Nucleus accumbens (tissue), 56 donors: ENCODE measurements at places on chromosomes 6 and 20.

DNA sequence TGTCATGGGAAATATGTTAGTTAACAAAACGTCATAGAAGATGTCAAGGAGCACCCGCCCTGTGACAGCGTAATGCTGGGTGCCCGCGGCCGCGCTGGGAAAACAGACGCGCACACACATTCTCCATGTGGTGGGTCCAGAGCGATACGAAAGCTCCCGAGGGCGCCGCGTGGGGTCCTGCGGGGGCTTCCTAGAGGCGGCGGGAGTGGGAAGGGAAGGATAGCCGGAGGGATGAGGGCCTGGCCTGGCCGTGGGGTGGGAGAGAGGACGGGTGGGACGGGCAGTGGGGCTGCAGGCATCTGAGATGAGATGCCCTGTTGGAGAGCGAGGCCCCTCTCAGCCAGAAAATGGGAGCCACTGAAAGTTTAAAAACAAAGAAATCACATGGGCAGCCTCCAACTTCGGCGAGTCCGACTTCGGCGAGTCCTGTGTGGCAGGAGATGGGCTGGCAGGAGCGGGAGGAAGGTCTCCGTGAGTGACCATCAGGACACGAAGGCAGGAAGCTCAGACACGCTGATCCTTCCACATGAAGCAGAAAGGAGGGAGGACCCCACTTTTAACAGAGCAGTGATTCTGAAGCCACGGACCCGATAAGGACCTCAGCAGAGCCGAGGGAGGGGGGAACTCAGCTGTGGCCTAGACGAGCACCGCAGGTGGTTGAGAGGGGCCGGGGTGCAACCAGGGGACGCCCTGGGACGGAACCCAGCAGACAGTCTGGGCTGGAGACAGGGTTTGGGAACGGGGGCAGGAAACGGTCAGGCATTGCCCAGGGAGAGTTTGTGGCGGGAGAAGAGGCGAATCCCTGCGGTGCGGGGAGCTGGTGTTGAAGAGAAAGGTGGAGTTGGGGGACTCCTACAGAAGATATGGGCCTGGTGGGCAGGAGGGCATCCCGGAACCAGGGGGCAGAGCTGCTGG is 114.1 kb upstream of the FRMD1 start:
- DNase-seq = no peak

GRCh38 chr6:140554421-140554820 is 1180.0 kb upstream of the CITED2 start:
- no peak for DNase-seq

GRCh38 chr6:73577676-73578075 is 56.8 kb upstream of the EEF1A1 start:
- no peak for DNase-seq

DNA sequence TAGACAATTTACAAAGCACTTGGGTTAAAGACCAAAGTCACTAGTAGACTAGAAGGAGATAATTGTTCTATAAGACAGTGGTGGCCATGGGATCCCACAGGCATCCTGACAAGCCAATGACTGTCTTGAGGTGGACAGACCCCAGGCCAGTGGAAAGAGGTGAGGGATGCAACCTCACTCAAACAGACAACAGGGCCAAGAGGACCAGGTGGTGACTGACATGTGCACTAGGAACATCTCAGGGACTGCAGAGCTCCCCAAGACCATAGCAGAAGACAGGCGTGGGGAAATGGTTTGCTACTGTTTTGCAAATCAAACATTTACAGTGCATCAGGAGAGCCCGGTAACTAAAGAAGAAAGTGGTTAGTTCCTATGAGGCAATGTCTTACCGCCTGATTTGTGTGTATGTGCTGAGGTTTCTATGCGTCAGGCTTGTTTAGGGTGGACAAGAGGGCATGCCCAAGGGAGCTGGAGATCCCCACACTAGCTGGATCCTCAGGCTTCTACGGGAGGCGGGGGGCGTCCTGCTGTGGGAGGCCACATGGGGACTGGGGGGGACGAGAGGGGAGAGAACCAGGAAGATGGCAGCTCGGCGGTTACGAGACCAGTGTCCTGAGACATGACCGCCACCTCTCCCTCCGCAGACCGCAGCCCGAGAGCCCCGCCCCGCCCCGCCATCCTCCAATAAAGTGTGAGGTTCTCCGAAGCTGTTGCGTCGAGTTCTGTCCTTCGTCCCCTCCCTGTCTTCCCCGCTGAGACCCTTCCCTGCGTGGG is 623 bp upstream of the MRPS26 start:
- DNase-seq = no peak

DNA sequence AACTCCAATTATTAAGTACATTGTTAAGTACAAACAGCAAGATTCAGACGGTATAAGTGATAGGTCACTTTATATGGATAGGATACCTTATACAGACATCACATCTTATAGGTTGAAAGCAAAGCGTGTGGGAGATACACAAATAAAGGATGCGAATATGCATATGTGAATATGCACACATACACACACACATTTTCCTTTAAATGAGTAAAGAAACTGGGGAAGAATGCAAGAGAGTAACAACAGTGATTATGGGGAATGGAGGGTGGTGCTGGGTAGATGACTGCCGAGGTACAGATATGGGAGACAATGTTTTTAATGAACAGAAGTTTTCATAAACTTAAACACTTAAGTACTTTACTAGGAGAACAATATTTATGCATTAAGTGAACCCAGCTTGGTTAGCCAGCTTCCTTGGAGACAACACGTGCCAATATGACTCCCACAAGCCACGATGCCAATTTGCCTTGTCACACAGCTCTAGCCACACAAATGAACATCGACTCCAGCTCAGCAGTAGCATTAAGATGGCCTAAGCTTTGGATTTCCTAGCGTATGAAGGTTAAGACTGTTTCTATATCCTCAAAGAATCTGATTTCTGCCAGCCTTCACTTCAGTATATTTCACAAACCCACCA is 96.6 kb downstream of the EPB41L2 start:
- DNase-seq = no peak

DNA sequence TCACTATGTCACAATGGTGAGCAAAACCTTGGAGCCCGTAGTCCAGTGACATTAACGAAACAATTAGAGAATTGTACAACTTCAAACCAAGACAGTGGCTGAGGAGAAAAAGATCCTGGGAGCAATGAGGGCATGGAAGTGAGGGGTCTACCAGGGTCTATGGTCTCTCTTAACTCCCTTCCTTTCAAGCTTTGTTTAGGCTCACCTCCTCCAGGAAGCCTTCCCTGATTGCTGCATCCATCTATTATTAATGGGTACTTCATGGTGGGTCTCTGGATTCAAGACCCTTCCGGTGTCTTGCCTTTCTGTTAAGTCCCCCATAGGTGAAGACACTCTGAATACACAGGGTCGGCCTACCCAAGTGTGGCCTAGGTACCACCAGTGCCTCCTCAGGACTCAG is 38.1 kb upstream of the MLN start:
- DNase-seq = no peak

GRCh38 chr6:72724545-72724944 is 102.7 kb downstream of the KCNQ5 start:
- DNase-seq = no peak

DNA sequence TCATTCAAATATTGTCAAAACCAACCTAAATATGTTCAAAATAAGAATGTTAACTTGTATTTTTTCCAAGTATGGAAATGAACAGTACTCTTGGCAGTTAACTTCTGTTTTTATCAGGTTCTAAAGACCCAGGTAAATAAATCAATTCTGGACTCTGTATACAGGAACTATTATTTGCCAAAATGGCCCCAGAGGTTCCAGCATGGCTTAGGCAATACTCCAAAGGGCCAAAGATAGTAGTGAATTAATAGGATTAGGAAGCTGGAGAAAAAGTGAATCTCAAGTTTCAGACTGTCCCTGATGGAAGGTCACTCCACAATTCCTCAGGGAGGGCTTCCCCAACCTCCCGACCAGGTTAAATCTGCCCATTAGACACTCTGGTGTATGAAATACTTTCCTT is 6.7 kb downstream of the BACH2 start:
- DNase-seq = no peak

DNA sequence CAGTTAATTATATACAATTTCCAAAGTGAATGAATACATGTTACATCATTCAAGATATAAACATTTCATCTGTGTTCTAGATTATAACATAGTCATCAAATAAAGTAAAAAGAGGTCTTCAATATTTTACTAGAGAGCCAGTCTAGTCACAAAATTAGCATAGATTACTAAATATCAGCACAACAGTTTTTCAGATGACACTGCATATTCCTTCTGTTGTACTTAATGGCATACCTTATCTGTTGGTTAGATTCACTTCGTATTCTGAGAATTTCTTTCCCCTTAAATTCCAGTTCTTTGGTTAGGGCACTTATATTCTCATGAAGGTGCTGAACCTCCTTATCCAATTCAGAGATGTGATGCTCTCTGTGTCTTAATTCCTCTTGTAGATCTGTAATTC is 39.8 kb upstream of the MCM9 start:
- DNase-seq = no peak

GRCh38 chr6:124823240-124824111 is 138.8 kb upstream of the RNF217 start:
- DNase-seq = no peak

DNA sequence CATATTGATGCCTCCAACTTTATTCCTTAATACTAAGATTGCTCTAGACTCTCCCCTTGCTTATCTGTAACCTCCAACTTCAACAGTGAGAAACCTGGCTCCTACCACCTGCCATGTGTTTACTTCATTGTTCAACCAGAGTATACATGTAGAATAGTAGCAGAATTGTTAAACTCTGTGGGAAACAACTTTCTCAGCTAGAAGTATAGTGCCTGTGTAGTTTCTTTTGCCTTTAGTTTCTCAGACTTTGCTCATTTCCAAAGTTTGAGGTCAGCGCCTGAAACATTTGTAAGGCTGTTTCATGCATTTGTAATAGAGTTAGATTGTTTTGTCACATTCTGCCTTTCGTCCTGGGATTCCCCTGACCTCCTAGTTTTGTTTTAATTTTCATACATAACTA is 34.9 kb upstream of the HECA start:
- DNase-seq = no peak

DNA sequence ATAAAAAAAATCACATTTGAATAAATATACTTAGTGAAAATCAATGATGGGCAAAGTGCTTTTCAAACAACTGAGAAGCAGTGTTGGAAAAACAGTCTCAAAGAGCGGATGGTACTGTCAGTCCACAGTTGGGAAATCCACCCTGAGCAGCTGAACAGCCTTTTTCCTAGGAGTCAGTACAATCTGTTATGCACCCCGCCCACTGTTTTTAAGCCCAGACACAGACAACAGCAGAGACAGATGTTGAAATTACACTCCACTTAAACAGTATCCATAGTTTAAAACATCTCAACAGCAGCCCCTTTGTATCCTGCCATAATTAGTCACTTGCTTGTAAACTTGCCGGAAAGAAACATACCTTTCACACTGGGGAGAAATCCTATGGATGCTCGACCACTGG is 372 bp downstream of the KIAA0408 start:
- DNase-seq = no peak

DNA sequence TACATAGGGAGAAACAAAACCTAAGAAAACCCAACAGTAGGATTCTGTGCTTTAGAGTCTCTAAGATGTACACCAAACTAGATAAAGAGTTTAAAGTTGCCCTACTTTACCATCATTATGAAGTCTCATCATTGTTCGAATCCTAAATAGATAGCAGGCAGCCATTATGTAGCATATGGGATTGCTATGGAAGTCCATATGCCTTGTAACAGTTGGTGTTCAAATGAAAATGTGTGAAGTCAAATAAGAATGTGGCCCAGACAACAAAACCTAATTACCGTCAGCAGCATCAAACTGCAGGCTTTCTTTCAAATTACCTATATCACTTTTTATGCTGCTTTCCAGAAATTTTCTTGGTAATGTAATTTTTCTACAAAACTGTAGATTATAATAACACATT is 1380.1 kb downstream of the GRIK2 start:
- no peak for DNase-seq

DNA sequence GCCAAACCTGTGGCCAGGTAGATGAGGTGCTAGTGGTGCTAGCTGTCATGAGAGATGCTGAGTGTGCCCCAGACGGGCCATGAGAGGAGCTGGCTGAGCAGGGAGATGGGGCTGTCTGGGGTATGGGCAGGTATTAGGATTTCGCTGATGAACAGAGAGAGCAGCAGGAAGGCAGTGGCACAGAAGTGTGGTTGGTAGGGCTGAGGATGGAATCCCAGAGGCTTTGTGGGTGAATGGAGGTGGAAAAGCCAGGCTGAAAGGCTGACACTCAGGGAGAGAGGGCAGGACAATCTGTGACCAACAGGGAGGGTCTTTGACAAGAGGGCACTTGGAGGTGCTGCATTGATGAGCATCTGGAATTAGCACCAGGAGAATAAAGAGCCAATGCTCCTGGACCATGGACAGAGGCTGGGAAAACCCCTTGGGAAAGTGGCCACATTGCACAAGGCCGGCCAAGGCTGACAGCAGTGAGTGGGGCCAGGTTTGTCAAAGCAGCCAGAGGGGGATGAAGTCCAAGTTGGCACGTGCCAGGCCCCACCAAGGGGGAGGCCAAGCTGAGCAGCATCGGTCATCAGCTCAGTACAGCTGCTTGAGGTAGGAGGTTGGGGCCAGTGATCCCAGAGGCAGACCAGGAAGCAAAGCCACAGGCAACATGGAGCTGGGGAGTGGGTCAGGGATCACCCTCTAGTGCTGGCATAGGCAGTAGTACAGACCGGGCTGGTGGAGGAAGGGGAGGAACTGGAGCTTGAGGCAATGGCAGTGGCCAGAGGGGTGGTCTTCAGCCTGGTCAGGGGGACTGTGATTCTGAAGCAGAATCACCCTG is 19.7 kb upstream of the SGK2 start:
- DNase-seq = no peak

DNA sequence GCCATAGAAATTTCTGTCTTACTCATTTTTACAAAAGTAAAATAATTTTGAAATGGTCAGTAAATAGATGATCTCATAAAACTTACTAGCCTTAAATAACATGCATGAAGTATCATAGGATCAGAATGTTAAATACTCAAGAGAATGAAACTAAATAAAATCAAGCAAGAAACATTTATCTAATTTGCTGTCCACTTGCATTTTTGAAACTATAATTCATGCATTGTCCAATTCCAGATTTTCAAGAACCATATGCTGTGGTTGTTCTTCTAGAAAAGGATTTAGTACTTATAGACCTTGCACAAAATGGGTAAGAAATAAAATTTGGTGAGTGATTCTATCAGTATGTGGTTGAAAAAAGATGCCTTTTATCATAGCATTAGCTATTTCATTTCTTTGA is 107.0 kb downstream of the STXBP5 start:
- DNase-seq = no peak

- DNase-seq = no peak
Observed at GRCh38 chr20:10231290-10231689, 12.7 kb downstream of the SNAP25 start.
